ENCODE measurements at places on chromosomes 3 and 15.

DNA sequence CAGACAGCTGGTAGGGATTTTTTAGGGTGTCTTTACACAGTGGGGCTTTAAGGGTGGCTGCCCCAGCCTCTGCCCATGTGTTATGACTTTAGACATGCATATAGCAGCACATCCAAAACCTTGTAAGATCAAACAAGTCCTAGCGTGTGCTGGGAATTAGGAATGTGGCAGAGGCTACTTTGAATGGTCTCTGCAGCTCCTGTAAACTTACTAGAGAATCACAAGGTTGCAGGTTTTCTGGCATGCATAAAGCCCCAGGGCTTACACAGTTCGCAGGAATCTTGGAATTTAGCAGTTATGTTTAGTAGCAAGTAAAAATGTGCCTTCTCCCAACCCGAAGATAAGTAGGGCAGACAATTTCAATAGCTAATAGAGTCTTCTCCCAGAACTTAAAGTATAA, 46.9 kb upstream of the COL6A6 start:
- peak; percentile 68 for DNase-seq

- no peak for DNase-seq
Measured at GRCh38 chr3:126945171-126945721, 37.7 kb upstream of the PLXNA1 start.

- no peak for DNase-seq
Measured at GRCh38 chr15:71971905-71972304, 146.0 kb downstream of the MYO9A start.

GRCh38 chr3:132315851-132316250, 1.4 kb upstream of the ACP3 start:
- no peak for DNase-seq

DNA sequence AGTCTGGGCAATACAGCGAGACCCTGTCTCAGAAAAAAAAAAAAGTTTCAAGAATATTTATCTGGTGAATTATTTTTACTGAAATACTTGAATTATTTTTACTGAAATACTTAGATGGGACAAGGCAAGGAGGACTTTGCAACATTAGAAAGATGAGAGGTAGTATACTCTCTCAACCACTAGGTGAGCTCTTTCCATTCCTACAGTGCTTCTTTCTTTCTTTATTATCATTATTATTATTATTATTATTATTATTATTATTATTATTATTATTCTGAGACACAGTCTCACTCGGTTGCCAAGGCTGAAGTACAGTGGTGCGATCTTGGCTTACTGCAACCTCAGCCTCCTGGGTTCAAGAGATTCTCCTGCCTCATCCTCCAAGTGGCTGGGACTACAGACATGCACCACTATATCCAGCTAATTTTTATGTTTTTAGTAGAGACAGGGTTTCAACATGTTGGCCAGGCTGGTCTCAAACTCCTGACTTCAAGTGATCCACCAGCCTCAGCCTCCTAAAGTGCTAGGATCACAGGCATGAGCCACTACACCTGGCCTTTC, 468.8 kb downstream of the MAGI1 start:
- no peak for DNase-seq

DNA sequence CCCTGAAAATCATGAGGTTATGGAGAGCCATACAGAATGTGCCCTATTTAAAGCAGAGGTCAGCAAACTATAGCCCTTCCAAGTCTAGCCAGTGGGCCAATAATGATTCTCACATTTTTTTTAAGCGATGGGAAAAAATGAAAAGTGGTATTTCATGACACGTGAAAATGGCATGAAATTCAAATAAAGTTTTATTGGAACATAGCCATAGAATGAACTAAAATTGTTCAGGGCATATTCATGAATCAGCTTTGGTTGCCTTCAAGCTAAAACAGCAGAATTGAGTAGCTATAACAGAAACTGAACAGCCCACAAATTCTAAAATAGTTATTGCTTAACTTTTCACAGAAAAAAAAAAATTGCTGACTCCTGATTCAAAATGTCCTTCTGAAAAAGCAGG, 104.5 kb downstream of the TFG start:
- no peak for DNase-seq

DNA sequence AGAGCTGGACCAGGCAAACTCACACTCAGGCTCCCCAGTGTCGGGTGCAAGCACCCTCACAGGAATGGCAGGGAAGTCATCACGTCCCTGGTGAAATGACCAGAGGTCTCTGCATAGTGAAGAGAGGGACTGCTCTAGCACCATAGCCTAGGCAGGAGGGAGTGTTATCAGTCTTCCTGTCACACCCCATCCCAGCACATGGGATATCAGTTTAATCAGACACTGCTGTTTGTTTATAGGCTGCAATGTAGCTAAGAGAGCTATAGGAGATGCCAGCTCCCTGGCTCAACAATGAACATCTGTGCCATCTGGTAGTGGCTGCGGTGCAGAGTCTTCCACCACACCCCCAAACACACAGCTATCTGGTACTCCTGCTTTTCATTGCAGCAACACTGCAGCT, 776.6 kb downstream of the ZNF385D start:
- no peak for DNase-seq

DNA sequence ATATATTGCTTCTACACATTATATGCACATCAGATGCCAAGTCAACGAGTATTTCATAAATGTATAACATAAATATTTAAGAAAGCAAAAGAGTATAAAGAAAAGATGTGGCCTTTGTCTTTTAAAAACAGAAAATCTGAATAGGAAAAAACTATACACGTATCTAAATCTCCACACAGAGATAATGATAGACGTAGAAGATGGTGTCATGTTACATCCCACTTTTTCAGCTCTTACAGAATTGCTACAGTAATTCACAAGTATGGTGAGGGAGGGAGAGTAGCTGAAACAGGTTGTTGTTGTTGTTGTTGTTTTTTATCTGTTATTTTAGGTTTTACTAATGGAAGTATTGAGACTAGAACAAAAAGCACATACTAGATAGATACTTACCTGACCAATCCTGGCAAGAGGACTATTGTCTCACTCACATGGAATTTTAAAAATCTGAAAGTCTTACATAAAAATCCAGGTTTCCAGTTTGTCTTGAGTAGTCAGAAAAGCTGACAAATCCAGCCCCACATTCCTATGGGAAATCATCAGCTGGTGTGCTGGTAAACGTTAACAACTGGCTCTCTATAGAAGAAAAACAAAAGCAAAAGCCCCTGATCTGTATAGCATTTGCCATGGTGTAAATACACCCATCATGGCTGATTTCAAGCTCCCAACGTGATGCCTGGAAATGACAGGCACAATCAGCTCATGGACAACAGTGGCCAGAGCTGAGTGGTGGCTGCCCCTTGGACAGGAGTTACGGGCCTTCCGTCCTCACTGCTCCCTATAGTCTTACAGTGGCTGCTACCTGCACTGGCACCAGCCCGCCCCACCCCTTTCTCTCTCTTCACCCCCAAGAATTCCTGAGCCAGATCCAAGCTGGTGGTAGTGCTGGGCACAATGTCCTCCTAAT, 47.4 kb upstream of the VGLL4 start:
- peak; percentile 81 for DNase-seq

- peak; percentile 62 for DNase-seq
Measured at GRCh38 chr15:73981761-73982221, 10.3 kb downstream of the STOML1 start.

- DNase-seq: peak; percentile 41
Measured at GRCh38 chr3:190443257-190443656, 6.4 kb downstream of the TMEM207 start.

- DNase-seq: no peak
Measured at GRCh38 chr3:123809597-123809996, 74.5 kb downstream of the MYLK start.

- DNase-seq: no peak
Measured at GRCh38 chr15:36936613-36937012, 163.7 kb downstream of the MEIS2 start.

DNA sequence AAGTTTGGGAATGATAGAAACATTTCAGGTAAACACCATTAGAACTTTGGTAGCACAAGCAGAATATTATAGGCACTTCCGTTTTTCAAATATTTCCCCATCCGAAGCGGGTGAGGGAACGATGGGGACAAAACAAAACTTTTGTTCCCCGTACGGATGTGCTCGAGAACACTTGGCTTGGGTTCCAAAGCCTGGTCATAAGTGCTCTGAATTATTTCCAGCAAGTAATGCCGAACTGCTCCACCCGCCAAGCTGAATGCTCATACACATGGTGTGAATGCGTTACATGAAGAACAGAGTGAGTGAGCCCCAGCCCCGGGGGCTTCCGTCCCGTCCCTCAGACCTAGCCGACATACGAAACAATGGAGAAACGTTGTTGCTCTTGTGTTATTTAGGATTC, 438.2 kb upstream of the ARRDC4 start:
- DNase-seq: no peak

GRCh38 chr3:125079675-125080045, 23.9 kb upstream of the HEG1 start:
- peak; percentile 13 for DNase-seq

DNA sequence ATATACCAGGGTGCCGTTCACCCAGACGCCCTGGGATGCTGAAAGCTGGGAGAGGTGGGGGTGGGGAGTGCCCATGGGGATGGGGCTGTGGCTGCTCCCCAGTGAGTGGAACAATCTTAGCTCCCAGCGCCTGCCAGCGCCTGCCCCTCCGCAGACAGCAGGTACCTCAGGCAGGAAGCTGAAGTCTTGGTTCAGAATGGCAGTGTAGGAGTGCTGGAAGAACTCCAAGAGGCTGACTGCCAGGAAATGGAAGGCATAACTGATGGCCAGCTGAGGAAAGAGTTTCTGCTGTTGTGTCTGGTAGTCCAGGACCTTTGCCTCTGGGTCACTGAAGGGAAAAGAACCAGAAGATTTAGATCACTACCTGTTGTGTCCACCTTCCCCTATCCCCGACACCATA, 8.4 kb downstream of the ACOX2 start:
- peak; percentile 88 for DNase-seq

- no peak for DNase-seq
Measured at GRCh38 chr15:49606594-49606993, 14.0 kb downstream of the FAM227B start.

- DNase-seq: no peak
Measured at GRCh38 chr3:120102232-120102631, 8.0 kb upstream of the GSK3B start.

GRCh38 chr3:13645801-13646637, 97.1 kb downstream of the FBLN2 start:
- no peak for DNase-seq

DNA sequence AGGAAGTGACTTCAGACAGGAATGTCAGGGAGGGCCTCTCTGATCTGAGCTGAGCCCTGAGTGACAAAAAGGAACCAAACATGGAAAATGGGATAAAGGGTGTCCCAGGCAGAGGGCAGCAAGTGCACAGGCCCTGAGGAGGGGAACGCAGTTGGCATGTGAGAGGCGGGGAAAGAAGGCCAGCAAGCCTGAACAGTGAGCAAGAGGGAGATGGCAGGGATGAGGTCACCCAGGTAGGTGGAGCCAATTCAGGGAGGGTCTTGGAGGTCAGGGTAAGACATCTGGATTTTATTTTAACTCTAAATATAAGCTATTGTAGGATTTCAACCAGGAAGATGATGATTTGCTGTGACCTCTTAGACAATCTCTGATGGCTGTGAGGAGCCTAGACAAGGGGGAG, 167.7 kb downstream of the LRTM1 start:
- DNase-seq: no peak

DNA sequence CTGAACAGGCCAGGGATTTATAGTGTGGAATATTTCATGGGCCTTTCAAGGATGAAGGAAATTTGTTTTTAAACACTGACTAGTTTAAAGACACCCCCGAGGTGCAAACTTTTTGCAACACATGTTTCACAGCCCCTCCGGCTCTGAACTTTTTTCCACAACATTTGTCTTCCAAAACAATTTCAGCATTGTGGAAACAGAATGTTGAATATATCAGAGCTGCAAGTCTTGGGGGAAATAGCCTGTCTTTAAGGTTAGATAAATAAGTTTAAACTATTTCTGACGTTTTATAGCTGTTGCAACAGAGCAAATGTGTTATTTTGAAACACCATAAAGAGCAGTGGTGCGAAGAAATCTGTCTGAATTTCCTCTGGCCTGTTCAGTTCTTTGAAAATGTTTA, 229.2 kb upstream of the GOLGA6L4 start:
- DNase-seq: peak; percentile 78

- DNase-seq: no peak
Measured at GRCh38 chr15:91284758-91285466, 184.9 kb downstream of the SV2B start.

DNA sequence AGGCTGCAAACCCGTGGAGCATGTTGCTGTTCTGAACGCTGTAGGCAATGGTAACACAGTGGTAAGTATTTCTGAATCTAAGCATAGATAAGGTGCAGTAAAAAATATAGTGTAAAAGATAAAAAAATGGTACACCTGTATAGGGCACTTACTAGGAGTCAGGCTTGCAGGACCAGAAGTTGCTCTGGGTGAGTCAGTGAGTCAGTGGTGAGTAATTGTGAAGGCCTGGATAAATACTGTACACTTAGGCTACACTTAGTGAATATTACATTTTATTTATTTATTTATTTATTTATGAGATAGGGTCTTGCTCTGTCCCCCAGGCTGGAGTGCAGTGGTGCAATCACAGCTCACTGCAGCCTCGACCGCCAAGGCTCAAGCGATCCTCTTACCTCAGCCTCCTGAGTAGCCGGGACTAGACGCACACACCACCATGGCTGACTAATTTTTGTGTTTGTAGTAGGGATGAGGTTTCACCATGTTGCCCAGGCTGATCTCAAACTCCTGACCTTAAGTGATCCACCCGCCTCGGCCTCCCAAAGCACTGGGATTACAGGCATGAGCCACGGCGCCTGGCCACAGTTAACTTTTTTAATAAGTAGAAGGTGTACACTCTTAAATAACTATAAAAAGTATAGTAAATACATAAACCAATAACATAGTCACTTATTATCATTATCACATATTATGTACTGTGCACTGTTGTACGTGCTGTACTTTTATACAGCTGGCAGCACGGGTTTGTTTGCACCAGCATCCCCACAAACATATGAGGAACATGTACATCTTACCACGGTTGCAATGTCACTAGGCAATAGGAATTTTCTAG, 155.1 kb downstream of the IGF1R start:
- DNase-seq: peak; percentile 85

DNA sequence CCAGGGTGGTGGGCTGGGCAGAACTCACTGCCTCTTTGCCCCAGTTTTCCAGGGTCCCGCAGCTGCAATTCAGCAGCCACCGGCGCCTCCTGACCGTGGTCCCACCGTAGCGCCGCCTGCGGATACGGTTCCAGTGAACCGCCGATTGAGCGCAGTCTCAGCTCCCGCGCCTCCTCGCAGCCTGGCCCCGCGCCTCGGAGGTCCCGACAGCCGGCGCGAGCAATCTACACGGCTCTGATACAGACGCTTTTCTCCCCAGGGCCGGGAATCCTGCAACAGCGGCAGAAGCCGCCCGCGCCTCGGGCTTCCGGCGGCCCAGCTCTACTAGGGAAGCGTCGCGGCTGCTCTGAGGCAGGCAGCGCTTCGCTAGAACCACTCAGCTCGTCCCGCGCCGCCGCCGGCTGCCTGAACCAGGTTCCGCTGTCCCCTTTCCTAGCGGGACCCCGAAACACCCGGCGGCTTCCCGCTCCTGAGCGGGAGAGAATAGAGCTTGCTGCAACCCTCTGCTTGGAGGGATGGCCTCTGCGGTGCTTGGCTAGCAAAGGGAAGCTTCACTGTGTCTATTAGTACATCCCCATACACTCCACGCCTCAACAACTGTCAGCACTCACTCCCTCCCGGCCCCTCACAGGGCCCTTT, 3.1 kb downstream of the FOXL2NB start:
- DNase-seq: no peak
